ENCODE measurements at places on chromosomes 12 and 14.

DNA sequence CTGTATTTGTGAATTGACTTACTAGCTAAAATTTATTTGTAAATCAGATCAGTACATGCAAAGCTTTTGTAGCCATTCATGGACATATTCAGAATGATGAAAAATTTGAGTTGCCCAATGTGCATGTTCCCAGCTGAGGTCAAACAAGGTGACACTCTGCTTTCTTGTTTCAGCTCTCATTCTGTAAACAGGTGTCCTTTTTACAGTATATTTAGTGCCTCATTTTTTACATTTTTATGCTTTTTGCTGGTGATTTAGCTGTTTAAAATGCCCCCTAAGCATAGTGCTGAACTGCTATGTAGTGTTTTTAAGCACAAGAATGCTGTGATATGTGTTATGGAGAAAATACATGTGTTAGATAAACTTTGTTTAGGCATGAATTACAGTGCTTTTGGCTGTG lies 76.3 kb downstream of the MIA2 start:
- DNase-seq = no peak

DNA sequence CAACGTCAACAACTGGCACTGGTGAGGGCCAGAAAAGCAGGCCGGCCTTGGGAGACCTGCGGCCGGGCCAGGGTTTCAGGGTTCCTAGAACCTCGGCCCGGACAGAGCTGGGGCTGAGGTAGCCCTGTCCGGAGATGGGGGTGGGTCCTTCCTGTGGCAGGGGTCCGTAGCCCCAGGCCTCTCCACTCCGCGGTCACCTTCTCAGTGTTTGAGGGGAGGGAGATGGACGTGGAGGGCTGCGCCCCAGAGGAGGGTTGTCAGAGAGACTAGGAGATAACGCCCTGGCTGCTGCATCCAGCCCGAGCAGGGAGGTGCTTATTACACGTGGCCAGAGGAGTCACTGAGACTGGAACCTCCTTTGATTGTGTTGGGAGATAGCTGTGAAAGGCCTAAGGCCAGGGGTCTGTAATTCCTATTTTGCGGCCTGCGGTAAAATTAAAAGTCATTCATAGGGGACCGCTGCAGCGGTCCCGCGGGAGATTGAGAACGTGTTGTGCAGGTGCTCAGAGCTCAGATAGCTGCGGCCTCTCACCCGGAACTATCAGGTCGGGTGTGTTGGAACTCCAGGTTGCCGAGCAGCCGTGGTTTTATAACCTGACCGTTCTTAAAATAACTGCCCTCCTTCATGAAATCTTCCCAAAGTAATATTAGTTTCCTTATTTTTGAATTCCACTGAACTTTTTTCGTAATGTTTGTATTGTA lies 507 bp downstream of the AHSA1 start:
- peak; percentile 13 for DNase-seq

DNA sequence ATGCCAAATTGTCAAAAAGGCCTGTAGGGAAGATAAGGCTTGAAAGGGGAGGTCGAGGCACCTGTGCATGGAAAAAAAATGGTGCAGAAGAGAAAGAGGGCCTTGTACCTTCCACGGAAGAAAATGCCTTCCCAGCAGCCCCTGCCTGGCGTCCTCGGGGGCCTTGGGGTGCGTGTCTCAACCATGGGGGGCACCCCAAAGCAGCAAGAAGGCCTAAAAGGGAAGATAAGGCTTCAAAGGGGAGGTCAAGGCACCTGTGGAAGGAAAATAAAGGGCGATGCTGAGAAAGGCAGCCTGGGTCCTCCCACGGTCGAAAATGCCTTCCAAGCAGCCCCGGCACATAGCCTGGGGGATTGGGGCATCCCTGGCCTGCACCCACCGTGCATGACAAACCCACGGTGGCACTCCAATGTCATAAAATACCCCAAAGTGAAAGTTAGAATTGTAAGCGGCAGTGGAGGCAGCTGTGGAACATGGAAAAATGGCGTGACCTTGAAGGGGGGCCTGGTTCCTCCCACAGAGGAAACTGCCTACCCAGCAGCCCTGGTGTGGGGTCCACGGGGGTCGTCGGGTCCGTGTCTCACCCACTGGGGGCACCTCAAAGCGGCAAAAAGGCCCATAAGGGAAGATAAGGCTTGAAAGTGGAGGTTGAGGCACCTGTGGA lies 275.0 kb downstream of the ALG10 start:
- no peak for DNase-seq

GRCh38 chr12:4849115-4849541 lies 60.6 kb upstream of the KCNA1 start:
- DNase-seq = peak; percentile 24

DNA sequence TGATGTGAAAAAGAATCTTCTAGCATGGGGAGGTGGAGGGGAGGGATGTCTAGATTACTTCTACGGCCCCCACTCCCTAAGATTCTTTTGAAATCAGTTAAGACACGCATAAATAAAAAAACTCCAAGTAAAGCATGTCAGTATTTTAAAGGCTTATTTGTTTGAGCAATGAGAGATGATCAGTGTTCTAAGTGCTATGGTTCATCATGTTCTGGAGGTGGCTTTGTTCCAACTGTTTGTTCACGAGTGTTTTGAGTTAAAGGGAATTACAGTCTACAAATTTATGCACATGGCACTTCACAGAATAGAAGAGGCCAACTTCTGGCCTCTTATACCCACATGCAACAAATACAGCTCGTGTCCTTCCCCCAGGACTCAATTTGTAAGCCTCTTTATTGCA lies 394.9 kb downstream of the RAD51B start:
- no peak for DNase-seq

All from activated CD4-positive, alpha-beta T cell treated with anti-CD3 and anti-CD28 coated beads, Interleukin-2, amount 50 U/mL, for 1 hour (primary cell).